ENCODE measurements at places on chromosomes 11 and 22.
A peak's percentile ranks its signal among the peaks of the same experiment; 100 is the strongest.

- no peak for DNase-seq
Measured at GRCh38 chr22:46803031-46803880, 40.8 kb downstream of the TBC1D22A start.

- DNase-seq = no peak
Measured at GRCh38 chr11:79374727-79375126, 66.1 kb downstream of the TENM4 start.

GRCh38 chr11:67389477-67389876 lies 2.3 kb upstream of the RAD9A start:
- peak; percentile 75 for DNase-seq

DNA sequence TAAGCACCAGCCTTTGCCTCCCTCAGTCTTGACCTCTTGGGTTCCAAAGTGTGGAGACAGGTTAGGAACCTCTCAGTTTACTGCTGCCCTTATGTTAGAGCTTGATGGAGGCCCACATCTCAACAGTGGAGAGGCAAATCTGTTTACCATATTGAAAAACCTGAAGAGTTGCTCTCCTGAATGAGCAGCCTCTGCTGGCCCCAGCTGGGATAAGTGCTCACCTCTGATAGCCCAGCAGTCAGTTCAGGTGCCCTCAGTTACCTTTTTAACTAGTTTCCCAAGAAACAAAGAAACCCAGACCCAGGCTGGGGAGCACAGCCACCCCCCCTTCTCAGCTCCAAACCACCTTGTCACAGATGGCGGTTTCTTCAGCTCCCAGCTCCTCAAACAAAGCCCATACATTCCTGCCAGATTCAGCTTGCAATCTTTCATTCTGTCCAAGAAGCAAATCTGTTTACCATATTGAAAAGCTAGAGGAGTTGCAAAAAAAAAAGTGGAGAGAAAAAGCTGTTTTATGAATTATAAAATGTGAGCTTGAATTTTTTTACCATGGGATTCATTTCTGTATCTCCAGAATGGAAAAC lies 57.2 kb downstream of the PPFIBP2 start:
- no peak for DNase-seq

GRCh38 chr11:67370351-67371076 lies 2.9 kb downstream of the CLCF1 start:
- DNase-seq = peak; percentile 94

DNA sequence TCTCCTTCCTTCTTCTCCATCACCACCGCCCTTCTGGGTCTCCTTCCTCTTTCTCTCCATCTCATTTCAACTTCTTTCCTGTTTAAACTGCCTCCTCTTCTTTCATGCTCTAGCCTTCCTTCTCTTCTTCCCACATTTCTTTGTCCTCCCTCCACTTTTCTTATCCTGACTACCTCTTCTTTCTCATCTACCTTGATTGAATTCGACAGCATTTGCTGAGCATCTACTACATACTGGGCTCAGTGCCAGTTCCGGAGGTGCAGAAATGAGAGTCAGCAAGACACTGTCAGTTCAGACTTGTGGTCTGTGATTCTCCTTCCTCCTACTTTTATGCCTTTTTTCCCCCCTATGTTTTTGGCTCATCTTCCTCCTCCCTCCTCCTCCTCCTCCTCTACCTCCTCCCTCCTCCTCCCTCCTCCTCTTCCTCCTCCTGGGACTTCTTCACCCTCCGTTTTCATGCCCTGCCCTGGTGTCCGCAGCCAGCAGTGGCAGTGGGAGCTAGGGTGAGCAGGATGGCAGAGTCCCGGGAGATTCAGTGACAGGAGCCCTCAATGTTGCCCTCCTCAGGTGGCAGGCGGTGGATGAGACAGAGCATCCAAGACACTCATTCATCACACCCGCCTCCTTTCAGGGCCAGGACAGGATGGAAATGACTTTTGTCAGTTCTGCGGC lies 146.0 kb upstream of the SEZ6L start:
- no peak for DNase-seq
